ENCODE measurements at places on chromosomes 11 and 22.

- H3K36me3 ChIP-seq, result no peaks in the 10 kb centered on the region
- H3K27me3 ChIP-seq, result no peaks in the 10 kb centered on the region
- no peaks in the 10 kb centered on the region for H3K4me1 ChIP-seq
- no peak for DNase-seq
- H3K4me3 ChIP-seq, result no peak overlapping the region
Observed at GRCh38 chr11:112439614-112440013, 179.0 kb upstream of the PLET1 start.

GRCh38 chr11:120747850-120748814 is 236.6 kb downstream of the GRIK4 start:
- H3K27ac ChIP-seq, result no peak overlapping the region
- peaks cover 2% of the 10 kb centered on the region for H3K27me3 ChIP-seq
- no peak for DNase-seq
- H3K4me1 ChIP-seq, result no peaks in the 10 kb centered on the region
- H3K4me3 ChIP-seq, result no peak overlapping the region

GRCh38 chr22:46098525-46099475 is 51.5 kb upstream of the PPARA start:
- H3K4me3 ChIP-seq, result no peak overlapping the region
- peak overlapping the region; percentile 68 for H3K27ac ChIP-seq
- DNase-seq, result no peak
- no peaks in the 10 kb centered on the region for H3K27me3 ChIP-seq

DNA sequence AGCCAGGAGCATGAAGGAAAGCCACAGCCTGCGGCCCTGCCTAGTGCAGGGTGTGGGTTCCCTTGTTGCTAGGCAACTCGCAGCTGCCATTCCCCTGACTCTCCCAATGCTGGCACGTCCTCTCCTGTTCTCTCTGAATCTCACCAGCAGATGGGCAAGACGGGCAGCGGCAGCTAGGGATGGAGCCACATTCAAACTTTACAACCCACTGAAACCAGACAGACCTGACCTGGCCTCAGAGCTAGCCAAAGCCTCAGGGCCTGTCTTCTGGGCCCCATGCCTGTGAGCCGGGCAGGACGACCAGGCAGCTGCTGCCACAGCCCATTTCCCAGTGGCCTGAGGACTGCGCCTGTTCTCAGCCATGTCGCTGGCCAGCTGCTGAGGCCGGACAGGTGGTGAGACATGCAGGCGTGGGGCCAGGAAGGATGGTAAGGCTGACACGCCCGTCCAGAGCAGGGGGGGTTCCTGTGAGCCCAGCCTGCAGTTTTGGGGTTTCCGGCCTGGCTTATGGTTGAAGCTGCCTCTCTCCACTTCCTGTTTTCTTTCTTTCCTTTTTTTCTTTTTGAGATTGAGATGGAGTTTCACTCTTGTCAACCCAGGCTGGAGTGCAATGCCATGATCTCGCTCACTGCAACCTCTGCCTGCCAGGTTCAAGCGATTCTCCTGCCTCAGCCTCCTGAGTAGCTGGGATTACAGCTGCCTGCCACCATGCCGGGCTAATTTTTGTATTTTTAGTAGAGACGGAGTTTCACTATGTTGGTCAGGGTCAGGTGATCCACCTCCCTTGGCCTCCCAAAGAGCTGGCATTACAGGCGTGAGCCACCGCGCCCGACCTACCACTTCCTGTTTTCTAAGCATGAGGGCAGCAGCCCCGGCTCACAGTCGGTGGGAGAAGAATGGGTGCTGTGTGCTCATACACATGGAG is 4.1 kb downstream of the SUN2 start:
- H3K27ac ChIP-seq, result no peak overlapping the region
- no peak overlapping the region for H3K4me3 ChIP-seq
- peaks cover 18% of the 10 kb centered on the region for H3K4me1 ChIP-seq
- H3K36me3 ChIP-seq, result peaks cover 51% of the 10 kb centered on the region
- DNase-seq, result peak; percentile 76

GRCh38 chr11:106395716-106396349 is 318.4 kb downstream of the AASDHPPT start:
- DNase-seq, result no peak
- no peak overlapping the region for H3K4me3 ChIP-seq
- no peak overlapping the region for H3K27ac ChIP-seq
- peaks cover 46% of the 10 kb centered on the region for H3K4me1 ChIP-seq
- no peaks in the 10 kb centered on the region for H3K27me3 ChIP-seq
- no peaks in the 10 kb centered on the region for H3K36me3 ChIP-seq

DNA sequence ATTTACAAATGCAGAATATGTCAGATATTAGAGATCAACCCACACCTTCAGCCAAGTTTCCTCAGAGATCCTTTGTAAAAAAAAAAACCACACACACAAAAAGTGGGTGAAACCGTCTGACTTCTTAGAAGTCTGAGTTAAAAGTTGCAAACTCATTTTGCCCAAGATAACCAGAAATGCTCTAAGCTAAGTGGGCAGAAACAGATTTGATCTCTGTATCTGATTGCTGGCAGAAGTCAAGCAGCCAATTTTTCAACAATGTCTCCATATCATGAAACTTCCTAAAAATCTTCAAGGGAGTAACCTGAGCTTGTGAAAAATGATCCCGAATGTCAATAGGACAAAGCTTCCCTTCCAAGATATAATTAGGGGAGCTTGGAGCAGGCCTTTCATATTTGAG is 28.6 kb upstream of the ATXN10 start:
- peaks cover 5% of the 10 kb centered on the region for H3K27me3 ChIP-seq
- H3K4me3 ChIP-seq, result no peak overlapping the region
- no peak overlapping the region for H3K27ac ChIP-seq
- no peak for DNase-seq
- no peaks in the 10 kb centered on the region for H3K36me3 ChIP-seq

DNA sequence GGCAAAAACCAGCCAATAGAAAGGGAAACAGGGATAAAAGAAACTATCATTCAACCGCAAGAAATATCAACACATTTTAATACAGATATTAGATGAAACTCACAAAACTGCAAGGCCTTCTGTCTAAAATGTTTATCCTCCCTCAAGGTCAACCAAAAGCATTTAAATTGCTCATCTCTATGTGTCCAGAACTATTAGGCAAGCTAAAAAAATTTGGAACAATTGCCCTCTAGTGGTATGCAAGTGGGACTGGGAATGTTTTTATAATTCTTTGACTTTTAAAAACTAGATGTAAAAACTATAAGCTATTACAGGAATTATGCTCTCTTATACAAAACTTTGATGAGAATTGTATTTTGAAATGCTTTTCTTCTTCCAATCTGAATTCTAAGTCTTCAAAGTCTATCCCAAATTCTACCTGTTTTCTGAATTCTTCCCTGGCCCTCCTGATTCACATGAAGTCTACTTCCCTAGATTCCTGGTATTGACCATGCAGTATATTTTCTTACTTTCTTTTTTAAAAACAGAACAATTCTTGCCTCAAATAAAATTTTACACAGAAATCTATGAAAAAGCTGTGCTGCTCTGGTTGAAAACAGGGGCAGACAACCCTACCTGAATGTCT is 4.9 kb downstream of the CWC15 start:
- no peak overlapping the region for H3K4me3 ChIP-seq
- no peak overlapping the region for H3K27ac ChIP-seq
- H3K36me3 ChIP-seq, result peaks cover 78% of the 10 kb centered on the region
- no peaks in the 10 kb centered on the region for H3K27me3 ChIP-seq

- H3K4me3 ChIP-seq, result no peak overlapping the region
- H3K4me1 ChIP-seq, result peaks cover 32% of the 10 kb centered on the region
- DNase-seq, result no peak
- no peak overlapping the region for H3K27ac ChIP-seq
Observed at GRCh38 chr11:10673501-10674062, 20.0 kb downstream of the IRAG1 start.

GRCh38 chr11:12186701-12187100 is 76.3 kb downstream of the MICAL2 start:
- peak; percentile 69 for DNase-seq
- peaks cover 60% of the 10 kb centered on the region for H3K4me1 ChIP-seq
- no peak overlapping the region for H3K4me3 ChIP-seq
- H3K36me3 ChIP-seq, result peaks cover 51% of the 10 kb centered on the region

GRCh38 chr11:43074810-43075209 is 237.0 kb upstream of the API5 start:
- H3K27me3 ChIP-seq, result no peaks in the 10 kb centered on the region
- H3K4me3 ChIP-seq, result no peak overlapping the region
- H3K27ac ChIP-seq, result no peak overlapping the region
- H3K36me3 ChIP-seq, result no peaks in the 10 kb centered on the region

GRCh38 chr11:1262172-1263006 is 39.5 kb downstream of the MUC5B start:
- peak overlapping the region; percentile 75 for H3K27ac ChIP-seq
- peaks cover 5% of the 10 kb centered on the region for H3K4me1 ChIP-seq
- peak overlapping the region; percentile 69 for H3K4me3 ChIP-seq

DNA sequence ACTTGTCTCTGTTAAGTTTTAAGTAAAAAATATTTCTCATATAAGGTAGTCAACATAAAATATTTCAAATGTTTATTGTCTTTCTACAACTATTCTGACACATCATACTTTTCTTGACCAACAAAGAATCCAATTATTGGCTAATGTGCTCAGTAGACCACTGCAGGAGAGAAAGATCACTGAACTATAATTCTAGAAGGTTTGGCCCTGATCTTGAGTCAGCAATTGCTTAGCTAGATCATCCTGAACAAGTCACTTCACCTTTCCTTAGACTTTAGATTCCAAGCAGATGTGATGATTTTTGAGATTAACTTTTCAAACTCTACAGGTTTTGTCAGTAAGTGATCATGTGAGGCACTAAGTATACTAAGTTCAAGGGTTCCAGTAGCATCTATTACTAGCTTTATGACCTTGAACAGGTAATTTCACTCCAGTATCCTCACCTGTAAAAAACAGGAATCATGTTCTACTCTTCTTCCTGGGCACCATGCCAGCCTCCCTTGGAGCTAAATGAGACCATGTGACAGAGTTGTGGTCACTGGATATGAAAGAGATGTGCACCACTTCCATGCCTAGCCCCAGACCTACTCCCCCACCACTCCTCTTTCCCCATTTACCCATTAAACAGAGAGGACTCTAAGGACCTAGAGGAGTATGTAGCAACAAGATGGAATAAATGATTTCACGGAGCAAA is 17.3 kb downstream of the PGM2L1 start:
- DNase-seq, result no peak
- H3K4me3 ChIP-seq, result no peak overlapping the region
- no peak overlapping the region for H3K27ac ChIP-seq
- H3K4me1 ChIP-seq, result no peaks in the 10 kb centered on the region

DNA sequence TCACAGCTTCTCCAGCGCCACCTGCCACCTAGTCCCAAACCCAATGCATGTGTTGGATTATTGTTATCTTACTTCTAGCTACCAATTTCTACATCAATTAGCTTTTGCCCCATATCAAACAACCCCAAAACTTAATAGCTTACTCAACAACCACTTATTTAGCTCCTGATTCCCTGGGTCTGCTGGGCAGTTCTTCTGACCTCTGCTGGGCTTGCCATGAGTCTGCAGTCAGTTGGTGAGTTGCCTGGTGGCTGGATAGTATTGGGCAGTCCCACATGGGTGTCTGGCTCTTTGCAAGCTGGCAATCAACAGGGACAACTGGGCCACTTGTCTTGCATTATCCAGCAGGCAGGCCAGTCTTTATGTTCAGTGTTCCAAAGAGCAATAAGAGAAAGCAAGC is 13.6 kb upstream of the MS4A15 start:
- no peaks in the 10 kb centered on the region for H3K4me1 ChIP-seq
- no peak for DNase-seq
- H3K36me3 ChIP-seq, result no peaks in the 10 kb centered on the region
- no peaks in the 10 kb centered on the region for H3K27me3 ChIP-seq

- no peaks in the 10 kb centered on the region for H3K36me3 ChIP-seq
- H3K4me3 ChIP-seq, result no peak overlapping the region
- no peaks in the 10 kb centered on the region for H3K4me1 ChIP-seq
- H3K27me3 ChIP-seq, result no peaks in the 10 kb centered on the region
- no peak for DNase-seq
- no peak overlapping the region for H3K27ac ChIP-seq
Observed at GRCh38 chr22:43570531-43571165, 158.8 kb downstream of the MPPED1 start.

- DNase-seq, result no peak
- H3K27me3 ChIP-seq, result no peaks in the 10 kb centered on the region
- no peak overlapping the region for H3K4me3 ChIP-seq
- peaks cover 69% of the 10 kb centered on the region for H3K36me3 ChIP-seq
Observed at GRCh38 chr11:57698843-57699365, 13.1 kb downstream of the MED19 start.

DNA sequence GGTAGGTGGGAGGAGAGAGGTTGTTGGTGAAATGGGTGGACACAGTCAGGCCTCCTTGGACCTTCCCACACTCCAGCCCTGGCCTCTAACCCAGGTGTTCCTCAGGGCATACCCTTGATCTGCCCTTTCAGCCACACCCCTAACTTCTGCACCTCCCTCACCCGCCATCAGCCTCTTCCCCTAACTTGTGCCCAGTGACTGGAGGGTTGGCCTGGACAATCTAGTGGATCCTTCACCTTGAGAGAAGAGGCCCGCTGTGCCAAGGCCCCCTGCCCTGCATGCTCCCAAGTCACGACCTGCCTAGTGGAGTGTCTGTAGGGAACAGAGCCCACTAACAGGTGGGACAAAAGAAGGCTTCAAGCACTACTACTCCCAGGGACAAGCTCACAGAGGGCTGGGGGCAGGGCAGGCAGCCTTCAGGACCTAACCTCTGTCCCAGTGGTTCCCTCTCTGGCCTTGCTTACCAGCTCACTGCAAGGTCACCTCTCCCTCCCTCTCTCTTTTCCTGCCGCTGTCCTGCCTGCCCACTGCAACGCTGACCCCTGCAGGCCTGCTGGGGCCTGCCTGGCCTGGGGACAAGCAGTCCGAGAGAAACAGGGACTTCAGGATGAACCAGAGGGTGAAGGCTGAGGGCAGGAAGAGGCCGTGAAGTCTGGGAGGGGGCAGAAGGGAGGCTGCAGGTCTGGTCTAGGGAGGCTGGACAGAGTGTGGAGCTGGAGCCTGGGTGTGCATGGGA is 3.3 kb downstream of the SYT7 start:
- DNase-seq, result no peak
- no peaks in the 10 kb centered on the region for H3K36me3 ChIP-seq
- H3K4me3 ChIP-seq, result no peak overlapping the region

DNA sequence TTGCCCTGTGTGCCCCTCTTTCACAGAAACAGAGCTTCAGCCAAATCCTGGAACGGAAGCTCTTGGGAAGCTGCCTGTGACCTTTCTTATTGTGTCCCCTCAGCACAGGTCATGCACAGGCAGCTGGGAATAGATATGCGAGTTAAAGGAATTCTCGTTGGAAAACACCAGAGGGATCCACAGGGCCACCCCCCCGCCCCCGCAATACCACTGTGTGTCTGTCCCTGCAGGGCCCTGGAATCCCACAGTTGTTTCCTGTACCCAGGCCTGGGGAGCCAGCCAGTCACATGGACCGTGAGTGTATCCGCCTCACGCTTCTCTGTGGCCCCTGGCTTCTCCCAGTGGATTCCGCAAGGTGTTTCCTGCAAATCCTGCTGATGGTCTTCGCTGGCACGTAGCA is 29.0 kb downstream of the TIMP3 start:
- H3K4me3 ChIP-seq, result no peak overlapping the region
- no peak for DNase-seq
- H3K4me1 ChIP-seq, result peaks cover 8% of the 10 kb centered on the region
- H3K27ac ChIP-seq, result no peak overlapping the region
- H3K36me3 ChIP-seq, result peaks cover 94% of the 10 kb centered on the region
- H3K27me3 ChIP-seq, result no peaks in the 10 kb centered on the region

- H3K4me1 ChIP-seq, result peaks cover 8% of the 10 kb centered on the region
- no peak for DNase-seq
- peaks cover 64% of the 10 kb centered on the region for H3K36me3 ChIP-seq
Observed at GRCh38 chr11:83174008-83174407, 17.1 kb downstream of the PCF11 start.
